Natural killer cell treated with Interleukin-12 subunit alpha and Interleukin-12 subunit beta and Interleukin-15 and Interleukin-18, amount 100 ng/mL, for 72 hours (primary cell): ENCODE measurements at places on chromosomes 6 and 20.
A peak's percentile ranks its signal among the peaks of the same experiment; 100 is the strongest.

GRCh38 chr6:92715991-92716390, 703.4 kb downstream of the EPHA7 start:
- H3K27ac ChIP-seq: no peak overlapping the region
- DNase-seq: no peak
- no peaks in the 10 kb centered on the region for H3K27me3 ChIP-seq
- no peak overlapping the region for H3K4me3 ChIP-seq
- no peaks in the 10 kb centered on the region for H3K36me3 ChIP-seq

- DNase-seq: no peak
- no peak overlapping the region for H3K27ac ChIP-seq
- H3K27me3 ChIP-seq: peaks cover 2% of the 10 kb centered on the region
- H3K4me3 ChIP-seq: no peak overlapping the region
- H3K4me1 ChIP-seq: no peaks in the 10 kb centered on the region
Measured at GRCh38 chr6:150352321-150353296, 16.2 kb upstream of the IYD start.

DNA sequence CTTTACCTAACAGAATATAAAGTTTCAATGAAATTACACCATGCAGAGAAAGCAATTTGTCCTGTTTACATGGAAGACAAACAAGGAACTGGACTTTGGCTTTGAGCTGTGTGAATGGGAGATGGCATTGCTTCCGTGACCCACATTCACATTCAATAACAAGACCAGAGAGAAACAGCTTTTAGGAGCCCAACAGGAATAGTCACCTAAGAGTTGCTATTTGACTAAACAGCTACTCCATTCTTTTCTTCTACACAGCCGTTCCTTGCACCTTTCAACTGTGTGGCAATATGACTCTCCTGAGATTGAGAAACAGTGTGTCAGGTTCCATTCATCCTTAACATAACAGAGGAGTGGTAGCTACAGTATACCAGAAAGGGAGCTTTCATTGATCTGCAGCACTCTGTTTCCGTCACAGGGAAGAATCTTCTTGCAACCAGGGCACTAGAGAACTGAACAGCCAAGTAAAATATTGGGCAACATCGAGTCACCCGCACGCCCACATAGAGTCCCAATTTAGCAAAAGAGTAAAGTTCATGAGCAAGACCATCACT, 355.1 kb downstream of the HAO1 start:
- H3K27me3 ChIP-seq: no peaks in the 10 kb centered on the region
- no peaks in the 10 kb centered on the region for H3K36me3 ChIP-seq
- H3K4me1 ChIP-seq: no peaks in the 10 kb centered on the region
- H3K27ac ChIP-seq: no peak overlapping the region
- no peak for DNase-seq

- H3K27ac ChIP-seq: no peak overlapping the region
- peaks cover 33% of the 10 kb centered on the region for H3K27me3 ChIP-seq
- no peaks in the 10 kb centered on the region for H3K36me3 ChIP-seq
- no peak overlapping the region for H3K4me3 ChIP-seq
Measured at GRCh38 chr6:89387516-89388201, 24.4 kb downstream of the RRAGD start.

DNA sequence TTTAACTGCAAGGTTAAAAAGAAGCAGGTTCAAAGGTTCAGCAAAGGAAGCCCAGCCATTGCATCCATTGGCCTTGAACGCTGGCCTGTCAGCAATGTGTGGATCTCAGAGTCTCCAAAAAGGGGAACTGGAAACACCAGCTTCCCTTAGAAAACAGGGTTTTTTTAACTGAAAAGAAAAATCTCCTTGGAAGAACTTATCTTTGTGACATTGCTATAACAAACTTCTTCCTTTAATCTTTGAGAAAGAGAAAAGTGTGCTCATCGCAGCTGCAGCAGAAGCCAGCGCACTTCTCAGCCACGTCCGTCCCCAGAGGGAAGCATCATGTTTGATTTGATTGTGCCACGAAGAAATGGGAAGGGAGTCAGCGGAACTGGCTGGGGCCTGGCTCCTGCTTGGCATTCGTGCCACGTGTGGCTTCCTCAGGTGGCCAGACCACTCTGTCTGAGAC, 215.0 kb downstream of the SYNDIG1 start:
- no peaks in the 10 kb centered on the region for H3K4me1 ChIP-seq
- no peak overlapping the region for H3K27ac ChIP-seq
- no peaks in the 10 kb centered on the region for H3K36me3 ChIP-seq
- DNase-seq: no peak
- H3K27me3 ChIP-seq: peaks cover 6% of the 10 kb centered on the region

- no peaks in the 10 kb centered on the region for H3K36me3 ChIP-seq
- H3K27ac ChIP-seq: no peak overlapping the region
- DNase-seq: no peak
Measured at GRCh38 chr6:165644586-165645266, 18.3 kb downstream of the PDE10A start.

DNA sequence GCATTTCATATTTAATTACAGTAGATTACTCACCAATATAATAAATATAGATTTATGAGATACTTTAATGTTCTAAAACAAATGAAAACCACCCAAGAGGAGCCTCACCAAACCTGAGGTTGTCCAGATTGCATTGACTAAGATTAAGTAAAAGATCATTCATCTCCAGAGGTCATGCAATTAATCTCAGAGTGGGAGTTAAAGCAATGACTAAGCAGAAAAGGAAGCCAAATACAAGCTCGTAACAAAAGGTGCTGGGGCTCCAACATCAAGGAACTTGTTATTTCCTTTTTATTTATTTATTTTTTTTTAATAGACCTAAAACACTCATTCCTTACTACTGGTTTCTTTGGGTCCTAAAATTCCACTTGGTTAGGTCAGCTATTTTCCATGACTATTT, 57.7 kb downstream of the RSPO3 start:
- H3K27ac ChIP-seq: no peak overlapping the region
- H3K27me3 ChIP-seq: peaks cover 6% of the 10 kb centered on the region
- no peak overlapping the region for H3K4me3 ChIP-seq
- H3K4me1 ChIP-seq: no peaks in the 10 kb centered on the region

GRCh38 chr6:52741872-52742271, 21.4 kb downstream of the GSTA2 start:
- no peak overlapping the region for H3K27ac ChIP-seq
- H3K36me3 ChIP-seq: no peaks in the 10 kb centered on the region
- no peak overlapping the region for H3K4me3 ChIP-seq
- H3K4me1 ChIP-seq: no peaks in the 10 kb centered on the region
- peaks cover 24% of the 10 kb centered on the region for H3K27me3 ChIP-seq

GRCh38 chr6:148873154-148873553, 126.3 kb downstream of the UST start:
- H3K4me3 ChIP-seq: no peak overlapping the region
- H3K27ac ChIP-seq: no peak overlapping the region
- H3K27me3 ChIP-seq: no peaks in the 10 kb centered on the region
- no peak for DNase-seq

- no peak overlapping the region for H3K4me3 ChIP-seq
- no peaks in the 10 kb centered on the region for H3K27me3 ChIP-seq
- H3K4me1 ChIP-seq: peaks cover 39% of the 10 kb centered on the region
- H3K36me3 ChIP-seq: no peaks in the 10 kb centered on the region
- no peak for DNase-seq
Measured at GRCh38 chr20:2132461-2132901, 30.9 kb downstream of the STK35 start.

GRCh38 chr20:37729909-37730308, 36.1 kb downstream of the CTNNBL1 start:
- peaks cover 28% of the 10 kb centered on the region for H3K4me1 ChIP-seq
- DNase-seq: no peak
- no peak overlapping the region for H3K4me3 ChIP-seq
- peak overlapping the region; percentile 30 for H3K27ac ChIP-seq
- no peaks in the 10 kb centered on the region for H3K27me3 ChIP-seq
- peaks cover 22% of the 10 kb centered on the region for H3K36me3 ChIP-seq

- H3K27me3 ChIP-seq: no peaks in the 10 kb centered on the region
- peak overlapping the region; percentile 96 for H3K27ac ChIP-seq
- H3K4me1 ChIP-seq: peaks cover 45% of the 10 kb centered on the region
- peak overlapping the region; percentile 95 for H3K4me3 ChIP-seq
- H3K36me3 ChIP-seq: peaks cover 9% of the 10 kb centered on the region
- peak; percentile 85 for DNase-seq
Measured at GRCh38 chr6:16761471-16762267, 409 bp upstream of the ATXN1 start.

- H3K4me1 ChIP-seq: no peaks in the 10 kb centered on the region
- DNase-seq: no peak
- H3K36me3 ChIP-seq: no peaks in the 10 kb centered on the region
- peaks cover 15% of the 10 kb centered on the region for H3K27me3 ChIP-seq
Measured at GRCh38 chr6:87100216-87100615, 5.3 kb upstream of the CGA start.

- no peak for DNase-seq
- no peaks in the 10 kb centered on the region for H3K4me1 ChIP-seq
- H3K4me3 ChIP-seq: no peak overlapping the region
- H3K27ac ChIP-seq: no peak overlapping the region
- H3K27me3 ChIP-seq: peaks cover 33% of the 10 kb centered on the region
Measured at GRCh38 chr6:166394036-166394892, 11.5 kb upstream of the MPC1 start.

GRCh38 chr20:24747881-24748595, 201.0 kb upstream of the CST7 start:
- H3K36me3 ChIP-seq: no peaks in the 10 kb centered on the region
- no peak overlapping the region for H3K27ac ChIP-seq
- H3K4me3 ChIP-seq: no peak overlapping the region
- DNase-seq: no peak
- H3K4me1 ChIP-seq: no peaks in the 10 kb centered on the region

DNA sequence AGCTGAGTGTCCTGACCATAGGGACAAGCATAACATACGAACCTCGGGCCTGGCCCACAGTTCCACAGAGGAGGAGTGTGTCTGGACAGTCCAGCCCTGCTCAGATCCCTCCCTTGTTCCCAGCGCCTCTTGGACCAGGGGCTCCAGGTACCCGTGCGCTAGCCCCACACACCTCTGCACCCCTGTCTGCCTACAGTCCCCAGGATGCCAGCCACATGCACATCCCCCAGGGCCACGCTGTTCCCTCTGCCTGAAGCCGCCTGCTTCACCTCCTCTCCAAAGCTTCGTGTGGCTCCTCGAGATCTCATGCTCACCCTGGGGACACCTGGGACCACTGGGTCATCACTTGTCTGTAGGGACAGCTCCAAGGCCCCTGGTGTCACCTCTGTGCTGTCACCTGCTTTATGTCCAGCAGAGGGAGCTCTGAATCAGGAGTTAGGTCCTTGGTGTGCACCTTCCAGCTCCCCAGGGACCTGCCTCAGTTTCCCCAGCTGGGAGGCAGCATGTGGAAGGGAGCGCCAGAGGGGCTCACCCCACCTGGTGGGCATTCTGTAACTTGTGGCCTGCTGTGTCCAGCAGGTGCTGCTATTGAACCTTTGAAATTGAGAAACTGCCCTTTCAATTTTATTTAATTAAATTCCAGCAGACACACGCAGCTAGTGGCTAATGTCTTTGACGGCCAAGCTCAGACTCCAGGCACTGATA, 7.3 kb upstream of the YTHDF1 start:
- H3K4me3 ChIP-seq: no peak overlapping the region
- H3K36me3 ChIP-seq: no peaks in the 10 kb centered on the region
- no peaks in the 10 kb centered on the region for H3K4me1 ChIP-seq
- peak; percentile 66 for DNase-seq

GRCh38 chr6:5152460-5152859, 67.3 kb downstream of the PPP1R3G start:
- no peaks in the 10 kb centered on the region for H3K36me3 ChIP-seq
- no peak overlapping the region for H3K4me3 ChIP-seq
- no peaks in the 10 kb centered on the region for H3K27me3 ChIP-seq
- H3K27ac ChIP-seq: no peak overlapping the region

DNA sequence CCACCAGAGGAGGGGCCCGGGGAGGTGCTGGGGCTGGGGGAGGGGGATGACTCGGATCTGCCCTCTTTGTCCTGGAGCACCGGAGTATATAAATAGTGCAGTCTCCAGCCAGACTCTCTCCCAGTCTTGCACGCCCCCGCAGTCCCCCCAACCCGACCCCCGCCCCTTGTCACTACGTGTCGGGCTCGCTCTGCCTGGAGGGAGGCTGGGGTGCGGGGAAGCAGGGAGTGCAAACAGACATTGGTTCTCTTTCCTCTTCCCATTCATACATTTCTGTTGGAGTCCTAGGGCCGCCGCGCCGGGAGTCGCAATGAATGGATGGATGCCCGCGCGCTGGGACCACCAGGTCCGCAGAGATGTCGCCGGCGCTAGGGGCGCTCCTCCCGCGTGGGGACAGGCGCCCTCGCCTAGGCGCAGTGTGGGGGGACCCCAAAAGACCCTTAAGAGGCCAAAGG, 179.3 kb downstream of the TBXT start:
- H3K27me3 ChIP-seq: peaks cover 36% of the 10 kb centered on the region
- H3K27ac ChIP-seq: no peak overlapping the region
- H3K36me3 ChIP-seq: no peaks in the 10 kb centered on the region
- peaks cover 4% of the 10 kb centered on the region for H3K4me1 ChIP-seq
- no peak for DNase-seq
- no peak overlapping the region for H3K4me3 ChIP-seq

GRCh38 chr6:163463180-163463579, 48.7 kb downstream of the QKI start:
- H3K4me3 ChIP-seq: no peak overlapping the region
- H3K27me3 ChIP-seq: no peaks in the 10 kb centered on the region
- no peak for DNase-seq
- peaks cover 63% of the 10 kb centered on the region for H3K4me1 ChIP-seq
- peak overlapping the region; percentile 45 for H3K27ac ChIP-seq
- peaks cover 6% of the 10 kb centered on the region for H3K36me3 ChIP-seq

DNA sequence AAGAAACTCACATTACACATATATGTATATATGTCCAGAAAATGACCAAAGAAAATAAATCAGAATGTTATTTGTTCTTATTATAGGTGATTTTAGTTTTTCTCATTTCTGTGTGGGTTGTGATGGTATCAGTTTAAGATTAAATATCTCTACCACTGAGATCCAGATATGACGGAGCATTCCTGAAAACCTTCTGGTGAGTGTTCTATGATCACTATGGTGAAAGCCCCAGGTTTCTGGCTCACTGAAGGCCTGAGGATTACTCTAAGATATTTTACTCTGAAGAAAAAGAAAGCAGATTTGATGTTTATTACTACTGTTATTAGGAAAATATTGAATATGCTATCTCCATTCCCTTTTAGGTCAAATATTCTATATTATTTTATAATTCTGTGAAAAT, 62.8 kb upstream of the L3MBTL3 start:
- peaks cover 5% of the 10 kb centered on the region for H3K27me3 ChIP-seq
- DNase-seq: no peak
- no peak overlapping the region for H3K27ac ChIP-seq
- H3K4me1 ChIP-seq: no peaks in the 10 kb centered on the region
